ENCODE measurements at places on chromosomes 5 and 9.

DNA sequence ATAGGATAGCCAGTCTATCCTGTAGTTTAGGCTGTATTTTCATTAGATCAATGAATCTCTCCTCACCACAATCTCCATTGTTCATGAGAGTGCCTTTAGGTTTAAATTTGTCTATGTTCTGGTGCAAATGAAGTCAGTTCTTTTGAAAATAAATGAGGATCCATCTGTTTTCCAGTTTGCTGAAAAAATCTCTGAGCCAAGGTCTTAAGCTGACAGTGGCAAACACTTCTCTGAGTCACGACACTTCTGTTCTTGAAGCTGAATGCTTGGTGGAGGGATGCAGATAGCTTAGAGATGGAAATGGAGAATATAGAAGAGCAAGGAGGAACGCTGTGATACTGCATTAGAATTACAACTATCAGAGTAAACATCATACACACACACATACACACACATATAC lies 34.9 kb downstream of the DMRTA1 start:
- ATAC-seq = no peak

- ATAC-seq = no peak
Observed at GRCh38 chr9:4684820-4685219, 5.5 kb downstream of the CDC37L1 start.

DNA sequence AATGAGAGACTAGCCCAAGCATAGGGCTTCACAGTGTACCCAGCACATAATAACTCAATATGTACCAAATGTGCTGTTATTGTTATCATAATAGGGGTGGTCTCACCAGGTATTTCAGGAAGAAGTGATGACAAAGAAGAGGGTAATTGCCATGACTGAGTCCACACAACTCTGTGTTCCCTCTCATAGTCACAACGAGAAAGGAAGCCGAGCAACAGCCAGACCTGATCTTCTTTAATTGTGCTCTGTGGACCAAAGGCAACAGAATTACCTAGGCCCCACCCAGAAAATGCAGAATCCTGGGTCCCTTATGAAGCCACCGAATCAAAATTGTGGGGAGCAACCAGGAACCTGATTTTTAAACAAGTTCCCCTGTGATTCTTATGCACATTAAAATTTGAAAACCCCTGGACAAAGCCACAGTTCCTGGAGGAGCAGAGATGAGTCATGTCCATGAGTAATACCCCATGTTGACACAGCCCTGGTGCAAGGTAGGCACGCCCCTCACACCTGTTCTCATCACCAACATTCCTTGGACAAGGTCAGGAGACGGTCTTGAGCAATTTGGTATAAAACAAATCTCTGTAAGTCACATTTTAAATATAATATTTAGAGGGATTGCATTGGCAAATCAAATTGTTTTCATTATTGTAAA lies 5.2 kb downstream of the FGF1 start:
- no peak for ATAC-seq

DNA sequence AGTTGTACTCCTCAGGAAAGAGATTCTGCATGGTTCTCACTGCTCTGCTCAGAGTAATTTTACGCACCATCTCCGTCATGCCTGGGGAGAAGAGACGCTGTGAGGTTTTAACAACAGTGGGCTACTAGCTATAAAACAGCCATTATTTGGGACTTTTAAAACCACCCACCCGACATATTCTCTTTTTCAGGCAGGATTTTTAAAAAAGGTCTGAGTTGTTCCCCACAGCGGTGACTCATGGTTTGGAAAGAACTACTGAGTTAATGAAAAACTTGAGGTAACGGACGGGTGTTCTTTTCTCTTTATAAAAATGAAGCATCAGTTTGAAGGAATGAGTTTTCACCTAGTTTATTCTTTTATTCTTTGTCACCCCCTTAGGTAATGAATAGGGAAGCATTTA lies 61.3 kb downstream of the TTLL11 start:
- ATAC-seq = no peak

DNA sequence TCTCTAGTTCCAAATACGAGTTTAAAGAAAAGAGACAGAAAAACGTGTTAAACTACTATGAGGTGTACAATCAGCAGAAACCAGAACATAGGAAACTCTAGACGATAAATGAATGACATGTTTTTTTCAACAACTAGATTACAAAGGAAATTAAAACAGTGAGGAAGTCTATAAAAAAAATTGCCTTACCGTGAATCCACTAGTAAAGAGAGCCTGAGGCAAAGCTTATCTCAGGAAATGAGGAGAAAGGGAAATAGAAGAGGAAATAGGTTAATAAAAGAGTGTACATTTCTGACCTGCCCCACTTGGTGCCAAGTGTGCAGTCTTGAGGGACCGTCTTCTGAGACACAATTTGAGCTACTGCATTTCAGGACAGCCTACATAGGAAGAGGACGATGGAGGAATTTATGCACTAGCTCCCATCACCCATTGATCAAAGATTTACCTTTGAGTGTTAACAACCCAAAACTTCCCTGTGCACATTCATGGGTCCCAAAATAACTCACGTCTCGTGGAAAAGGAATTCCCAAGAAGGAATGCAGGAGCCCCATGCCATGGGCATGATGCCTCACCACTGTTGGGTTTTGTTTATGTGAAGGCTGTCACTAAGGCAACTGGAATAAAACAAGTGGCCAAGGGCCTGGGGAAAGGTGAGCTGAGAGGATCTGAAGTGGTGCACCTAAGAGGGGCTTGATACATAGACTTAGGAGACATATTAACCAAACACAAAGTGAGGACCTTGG lies 53.6 kb upstream of the SLC1A3 start:
- ATAC-seq = no peak

GRCh38 chr9:68775003-68775730 lies 70.1 kb downstream of the PIP5K1B start:
- ATAC-seq = no peak

- no peak for ATAC-seq
Observed at GRCh38 chr5:40452874-40453624, 226.7 kb upstream of the PTGER4 start.

GRCh38 chr9:9746826-9747225 lies 866.0 kb downstream of the PTPRD start:
- no peak for ATAC-seq

Data from activated T-helper 17 cell treated with anti-CD3 and anti-CD28 coated beads, Interleukin-2, amount 50 U/mL, for 72 hours (primary cell).